ENCODE measurements at places on chromosomes 2 and 18.

GRCh38 chr2:44325897-44326296 lies 35.4 kb downstream of the PREPL start:
- no peak for DNase-seq

- peak; percentile 45 for DNase-seq
Observed at GRCh38 chr2:105324732-105325131, 4.8 kb downstream of the TGFBRAP1 start.

DNA sequence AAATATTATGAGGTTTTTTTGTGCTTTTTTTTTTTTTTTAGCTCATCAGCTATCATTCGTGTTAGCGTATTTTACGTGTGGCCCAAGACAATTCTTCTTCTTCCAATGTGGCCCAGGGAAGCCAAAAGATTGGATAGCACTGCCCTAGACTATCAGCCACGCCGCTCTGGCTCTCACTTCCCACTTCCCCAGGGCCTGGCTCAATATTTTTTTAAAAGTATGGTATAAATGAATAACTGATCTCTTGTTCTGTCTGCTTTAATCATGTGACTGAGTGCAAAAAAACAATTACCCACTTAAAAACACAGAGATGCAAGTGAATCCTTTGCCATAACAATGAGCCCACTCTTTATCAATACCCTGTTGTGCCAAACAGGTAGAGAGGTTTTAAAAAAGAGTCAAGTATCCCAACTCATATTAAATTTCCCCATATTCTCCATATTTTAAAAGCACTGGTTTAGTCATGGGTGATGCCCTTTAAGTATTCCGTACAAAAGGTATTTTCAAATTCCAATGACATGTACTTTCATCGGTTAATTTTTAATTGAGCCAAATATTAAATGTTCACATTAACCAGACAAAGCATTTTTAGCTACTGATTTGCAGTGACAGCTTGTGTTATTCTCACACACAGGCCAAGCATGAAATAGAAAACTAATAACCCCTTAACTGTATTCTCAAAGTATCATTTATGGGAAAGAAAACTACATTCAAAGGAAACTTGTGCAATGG lies 12.6 kb downstream of the BCL2 start:
- DNase-seq: no peak

DNA sequence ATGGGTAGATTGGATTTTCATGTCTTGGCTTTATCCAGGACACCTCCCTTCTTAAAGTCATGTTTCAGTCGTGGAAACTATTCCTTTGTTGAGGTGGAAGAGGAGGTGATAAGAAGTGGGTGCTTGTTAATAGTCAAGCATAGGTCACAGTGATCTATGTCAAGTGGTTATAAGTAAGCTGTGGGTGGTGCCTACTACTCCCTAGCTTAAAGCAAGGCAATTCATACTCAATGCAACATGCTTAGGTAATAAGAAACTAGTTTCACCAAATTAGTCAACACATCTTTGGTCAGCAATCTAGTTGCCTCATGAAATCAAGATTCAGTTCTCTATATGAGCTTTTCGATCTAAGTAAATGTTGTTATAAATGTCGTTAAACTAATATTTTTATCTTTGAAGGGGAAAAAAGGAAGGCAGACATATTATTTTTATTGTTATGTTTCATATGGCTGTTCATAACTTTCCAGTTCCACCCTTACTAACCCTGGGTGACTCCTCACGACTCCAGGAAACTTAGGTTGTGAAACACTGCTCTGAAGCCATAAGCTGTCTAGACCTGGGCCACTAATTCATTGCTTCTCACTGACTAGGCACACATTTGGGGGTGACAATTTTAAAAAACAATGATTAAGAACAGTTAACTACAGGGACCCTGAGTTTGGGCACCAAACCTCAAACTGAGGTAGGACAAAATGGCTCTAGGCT lies 5.8 kb upstream of the ABCB11 start:
- DNase-seq: no peak

Measured in dermis microvascular lymphatic vessel endothelial cell (primary cell).